A549 treated with RU486 at 1 μM for 4 hours (cell line): ENCODE measurements at places on chromosomes 12 and 14. TPM values are rescaled to one million over a fixed set of nuclear protein-coding genes. Genes with fewer than 3 reads are reported as not detected.

The EML1 gene
- 34.2 to 43.3 TPM (median 40.6 TPM) in 5 replicates for total RNA-seq

The VWF gene
- 0.06 to 0.42 TPM (median 0.15 TPM) in 5 replicates for total RNA-seq

The LRIG3 gene
- total RNA-seq = 5.1 to 7.2 TPM (median 6.0 TPM) in 5 replicates

The ANKS1B gene
- total RNA-seq = 0.13 to 0.73 TPM (median 0.46 TPM) in 5 replicates

The ACOT4 gene
- 1.5 to 2.8 TPM (median 2.1 TPM) in 5 replicates for total RNA-seq

The C12orf57 gene
- 259 to 304 TPM (median 287 TPM) in 5 replicates for total RNA-seq

The SERPINA10 gene
- not detected in 5 replicates for total RNA-seq

The TBX5 gene
- total RNA-seq = not detected in 5 replicates

The COCH gene
- total RNA-seq = 21.2 to 27.3 TPM (median 26.0 TPM) in 5 replicates

The FGD4 gene
- 1.6 to 2.3 TPM (median 1.8 TPM) in 5 replicates for total RNA-seq

The C14orf93 gene
- total RNA-seq = 3.5 to 4.2 TPM (median 3.8 TPM) in 5 replicates

The OTUB2 gene
- total RNA-seq = 3.7 to 6.8 TPM (median 4.3 TPM) in 5 replicates

The RGS6 gene
- total RNA-seq = not detected in 5 replicates

The SH2B3 gene
- total RNA-seq = 7.5 to 8.5 TPM (median 7.8 TPM) in 5 replicates

The FGF6 gene
- total RNA-seq = not detected in 5 replicates

The BCL2L14 gene
- total RNA-seq = not detected in 5 replicates

The METTL25 gene
- total RNA-seq = 1.9 to 3.8 TPM (median 2.7 TPM) in 5 replicates

The KRT6C gene
- total RNA-seq = not detected in 5 replicates

The CCDC196 gene
- not detected in 5 replicates for total RNA-seq

The EPS8 gene
- total RNA-seq = 28.6 to 36.8 TPM (median 34.4 TPM) in 5 replicates

The RAB15 gene
- 16.6 to 18.7 TPM (median 17.7 TPM) in 5 replicates for total RNA-seq

The SLC10A1 gene
- total RNA-seq = not detected in 5 replicates

The CBLN3 gene
- 1.0 to 1.6 TPM (median 1.3 TPM) in 5 replicates for total RNA-seq

The HOXC13 gene
- total RNA-seq = 7.7 to 14.1 TPM (median 9.8 TPM) in 5 replicates
